ENCODE measurements at places on chromosomes 2 and 18.
A peak's percentile ranks its signal among the peaks of the same experiment; 100 is the strongest.

DNA sequence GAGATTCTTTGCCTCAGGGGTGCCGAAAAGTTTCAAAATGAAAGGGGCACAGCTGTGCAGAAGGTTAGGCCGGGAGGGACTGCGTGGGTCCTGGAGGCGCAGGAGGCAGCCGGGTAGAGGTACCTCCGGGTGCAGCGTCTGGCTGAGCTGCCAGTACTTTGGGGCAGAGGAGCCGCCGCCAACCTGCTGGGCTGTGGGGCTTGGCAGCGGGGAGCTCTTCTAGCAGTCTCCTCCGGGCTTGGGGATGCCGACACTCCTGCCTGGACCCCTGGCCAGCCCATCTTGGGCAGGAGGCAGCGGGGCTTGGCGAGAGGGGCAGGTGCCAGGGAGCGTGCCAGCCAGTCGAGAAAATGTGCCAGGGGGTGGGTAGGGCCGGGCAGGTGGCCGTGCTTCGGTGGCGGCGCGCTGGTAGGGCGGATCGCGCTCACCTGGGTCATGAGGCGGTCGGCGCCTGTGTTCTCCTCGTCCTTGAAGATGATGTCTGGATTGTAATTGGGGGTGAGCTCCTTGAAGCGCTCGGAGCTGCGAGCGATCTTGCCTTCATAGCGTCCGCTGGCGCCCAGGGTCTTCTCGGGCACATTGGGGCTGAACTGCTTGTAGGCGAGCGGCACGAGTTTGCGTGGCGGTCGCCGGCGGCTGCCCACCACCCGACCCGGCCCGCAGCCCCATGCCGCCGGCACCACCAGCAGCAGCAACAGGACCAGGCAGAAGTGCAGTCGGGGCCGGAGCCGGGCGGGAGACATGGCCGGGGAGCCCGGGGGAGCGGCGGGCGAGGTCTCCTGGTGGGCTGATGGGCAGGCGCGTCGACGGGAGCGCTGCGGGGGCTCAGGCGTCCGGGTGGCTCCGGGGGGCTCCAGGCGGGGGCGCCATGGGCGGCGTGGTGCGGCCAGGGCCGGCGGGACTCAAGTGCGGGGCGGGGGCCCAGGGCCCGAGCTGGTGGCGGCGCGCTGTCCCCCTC lies 717 bp downstream of the IHH start:
- no peaks in the 10 kb centered on the region for H3K36me3 ChIP-seq
- H3K4me1 ChIP-seq: peaks cover 4% of the 10 kb centered on the region
- peak overlapping the region; percentile 60 for H3K4me3 ChIP-seq
- H3K27ac ChIP-seq: no peak overlapping the region
- no peak for DNase-seq

DNA sequence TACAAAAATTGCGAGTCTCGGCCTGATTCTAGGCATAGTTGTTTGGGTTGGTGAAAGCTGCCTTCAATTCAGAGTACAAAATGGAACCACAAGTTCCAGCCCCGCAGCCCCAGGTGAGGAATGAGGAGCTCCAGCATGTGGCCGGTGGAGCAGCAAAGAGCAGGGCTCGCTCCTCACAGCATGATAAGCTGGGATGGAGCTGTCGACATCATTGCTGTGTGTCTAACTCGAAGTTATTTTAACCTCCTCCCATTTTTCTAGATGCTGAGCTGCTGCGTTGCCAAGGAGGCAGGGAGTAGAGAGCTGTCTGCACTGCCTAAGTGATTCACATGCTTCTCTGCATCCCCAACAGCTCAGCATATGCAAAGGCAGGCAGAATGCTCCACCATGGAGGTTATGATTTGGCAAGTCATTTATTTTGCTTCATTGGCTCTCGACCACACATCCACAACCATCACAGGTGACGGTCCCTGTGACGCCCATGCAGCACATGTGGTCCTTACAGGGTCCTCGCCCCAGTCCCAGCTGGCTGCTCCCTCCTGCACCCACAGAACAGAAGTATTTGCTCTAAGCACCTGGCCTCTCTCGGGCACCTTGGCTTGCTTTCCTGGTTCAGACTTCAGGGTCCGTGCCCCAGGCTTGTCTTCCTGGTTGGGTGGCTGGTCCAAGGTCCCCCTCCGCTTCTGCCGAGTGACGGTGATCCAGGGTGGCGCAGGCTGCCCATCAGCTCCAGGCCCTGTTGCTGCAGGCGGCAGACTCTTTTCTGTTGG lies 66.0 kb upstream of the MGAT4A start:
- H3K27ac ChIP-seq: no peak overlapping the region
- DNase-seq: no peak
- no peaks in the 10 kb centered on the region for H3K36me3 ChIP-seq

DNA sequence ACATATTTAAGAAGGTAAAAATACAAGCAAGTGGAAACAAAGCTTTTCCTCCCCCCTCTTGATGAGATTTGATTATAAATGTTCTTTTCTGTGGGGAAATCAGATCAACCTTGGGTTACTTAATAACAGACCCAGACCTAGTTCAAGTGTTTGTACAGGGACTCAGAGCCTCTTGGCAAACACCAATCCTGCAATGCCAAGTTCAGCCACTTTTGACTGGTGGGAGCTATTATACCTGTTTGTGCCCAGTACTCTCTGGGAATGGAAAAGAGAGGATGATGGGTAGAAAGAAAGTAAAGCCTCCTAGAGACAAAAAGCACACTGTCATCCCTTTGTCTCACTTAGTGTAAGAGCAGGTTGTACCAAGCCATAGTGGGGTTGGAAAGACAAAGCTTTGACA lies 63.8 kb upstream of the EPHA4 start:
- H3K27me3 ChIP-seq: no peaks in the 10 kb centered on the region
- no peak for DNase-seq
- H3K36me3 ChIP-seq: no peaks in the 10 kb centered on the region
- no peaks in the 10 kb centered on the region for H3K4me1 ChIP-seq

GRCh38 chr2:121721926-121722325 lies 14.7 kb downstream of the NIFK start:
- no peaks in the 10 kb centered on the region for H3K4me1 ChIP-seq
- DNase-seq: no peak
- no peak overlapping the region for H3K4me3 ChIP-seq

DNA sequence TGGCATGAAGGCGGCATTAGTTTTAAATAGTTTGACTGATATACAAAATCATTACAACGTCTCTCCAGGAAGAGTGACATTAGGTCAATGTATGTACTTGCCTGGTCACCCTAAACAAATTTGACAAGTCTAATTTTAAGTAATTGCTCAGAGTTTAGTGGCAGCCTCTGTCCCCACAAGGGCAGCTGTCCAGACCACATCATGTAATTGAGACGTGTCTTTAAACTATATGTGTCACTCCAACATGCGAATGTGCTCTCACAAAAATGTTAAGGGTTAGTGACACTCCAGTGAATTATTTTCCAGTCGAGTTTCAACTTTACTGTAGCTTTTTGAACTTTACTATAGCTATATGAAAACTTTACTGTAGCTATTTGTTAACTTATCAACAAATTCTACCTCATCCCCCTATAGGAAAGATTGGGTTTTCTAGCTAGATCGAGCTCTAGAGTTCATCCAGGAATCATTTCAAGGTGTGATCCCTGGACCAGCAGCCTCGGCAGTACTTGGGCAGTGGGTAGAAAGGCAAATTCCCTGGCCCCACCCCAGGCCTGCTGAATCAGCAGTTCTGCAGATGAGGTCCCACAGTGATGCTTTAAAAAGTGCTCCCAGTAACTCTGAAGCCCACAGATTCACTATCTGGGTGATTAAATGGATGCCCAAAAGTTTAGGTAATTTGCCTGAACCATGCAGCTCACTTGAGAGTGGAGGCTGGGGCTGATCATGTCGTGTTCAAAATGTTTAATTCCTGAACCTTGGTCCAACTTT lies 66.4 kb upstream of the POU3F3 start:
- H3K4me3 ChIP-seq: no peak overlapping the region
- peaks cover 5% of the 10 kb centered on the region for H3K27me3 ChIP-seq
- H3K27ac ChIP-seq: no peak overlapping the region
- no peaks in the 10 kb centered on the region for H3K4me1 ChIP-seq
- DNase-seq: no peak

- H3K4me1 ChIP-seq: peaks cover 9% of the 10 kb centered on the region
- no peak for DNase-seq
- peaks cover 3% of the 10 kb centered on the region for H3K27me3 ChIP-seq
- no peaks in the 10 kb centered on the region for H3K36me3 ChIP-seq
- H3K4me3 ChIP-seq: peak overlapping the region; percentile 64
- H3K27ac ChIP-seq: no peak overlapping the region
These were observed 1.2 kb upstream of the OTX1 start for GRCh38 chr2:63049211-63049969.

DNA sequence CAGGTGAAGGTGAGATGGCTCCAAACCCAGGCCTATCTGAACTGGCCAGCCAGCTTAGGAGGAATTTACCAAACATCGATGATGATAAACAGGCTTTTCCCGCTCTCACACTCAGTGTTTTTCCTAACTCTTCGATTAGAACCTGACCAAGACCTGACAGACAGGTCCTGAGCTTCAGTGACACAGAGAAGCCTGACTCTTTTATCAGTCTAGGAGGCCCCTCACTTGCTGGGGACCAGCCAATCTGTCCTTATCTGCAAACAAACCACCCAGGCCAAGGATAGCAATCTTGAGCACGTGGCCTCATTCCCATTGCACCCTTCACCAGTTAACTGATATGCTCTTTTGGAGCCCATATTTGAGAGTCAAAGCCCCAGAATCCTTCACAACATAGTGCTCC lies 1.9 kb upstream of the ITSN2 start:
- no peak for DNase-seq
- no peaks in the 10 kb centered on the region for H3K4me1 ChIP-seq
- H3K27ac ChIP-seq: no peak overlapping the region
- no peaks in the 10 kb centered on the region for H3K27me3 ChIP-seq

DNA sequence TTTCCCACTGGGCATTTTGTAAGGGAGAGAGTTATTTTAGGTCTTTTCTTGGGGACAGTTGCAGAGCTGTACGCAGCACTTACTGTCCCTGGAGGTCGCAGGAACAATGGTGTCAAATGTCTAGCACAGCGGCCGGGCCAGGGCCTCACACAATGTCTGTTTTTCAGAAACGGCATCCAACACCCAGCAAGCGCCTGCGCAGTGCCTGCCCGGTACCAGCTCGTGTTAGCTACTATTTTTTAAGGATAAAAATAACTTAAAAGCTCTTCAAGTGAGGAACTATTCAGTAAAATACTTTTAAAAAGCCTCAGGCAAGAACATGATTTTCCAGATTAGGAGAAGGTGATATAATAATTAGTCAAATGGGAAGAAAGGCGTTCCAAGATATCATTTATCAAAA lies 90.0 kb downstream of the MBP start:
- H3K27ac ChIP-seq: no peak overlapping the region
- no peaks in the 10 kb centered on the region for H3K4me1 ChIP-seq
- no peak for DNase-seq
- H3K4me3 ChIP-seq: no peak overlapping the region

GRCh38 chr2:42792583-42793333 lies at the start of gene HAAO:
TSS of gene HAAO (minus strand) at chr2:42792583. CDS start at chr2:42792536, 47 bp downstream.
- no peaks in the 10 kb centered on the region for H3K36me3 ChIP-seq
- no peaks in the 10 kb centered on the region for H3K27me3 ChIP-seq
- H3K27ac ChIP-seq: peak within 1 kb of the TSS; percentile 91
- DNase-seq: no peak
- peak within 1 kb of the TSS; percentile 58 for H3K4me3 ChIP-seq
- H3K4me1 ChIP-seq: no peaks in the 10 kb centered on the region

DNA sequence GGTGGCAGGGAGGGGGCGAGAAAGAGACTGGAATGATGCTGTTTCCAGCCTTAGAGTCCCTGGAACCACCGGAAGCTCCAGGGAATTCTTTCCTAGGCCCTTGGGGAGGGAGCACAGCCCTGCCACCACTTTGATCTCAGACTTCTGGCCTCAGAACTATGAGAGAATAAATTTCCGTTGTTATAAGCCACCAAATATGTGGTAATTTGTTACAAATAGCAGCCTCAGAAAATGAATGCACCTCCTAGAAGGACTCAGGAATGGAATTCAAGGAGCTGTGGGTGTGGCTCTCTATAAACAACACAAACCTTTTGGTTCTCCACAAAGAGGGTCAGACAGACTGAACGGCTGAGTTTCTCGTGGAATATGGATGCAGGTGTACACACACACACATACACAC lies 144.5 kb downstream of the ACKR3 start:
- no peak for DNase-seq
- H3K4me3 ChIP-seq: no peak overlapping the region
- no peaks in the 10 kb centered on the region for H3K36me3 ChIP-seq
- H3K4me1 ChIP-seq: no peaks in the 10 kb centered on the region
- H3K27ac ChIP-seq: no peak overlapping the region

- H3K27ac ChIP-seq: no peak overlapping the region
- DNase-seq: no peak
- no peaks in the 10 kb centered on the region for H3K4me1 ChIP-seq
- no peaks in the 10 kb centered on the region for H3K36me3 ChIP-seq
- H3K27me3 ChIP-seq: no peaks in the 10 kb centered on the region
These were observed 108.4 kb upstream of the RMDN2 start for GRCh38 chr2:37816686-37817085.

GRCh38 chr2:100106460-100106859 lies 35.9 kb downstream of the AFF3 start:
- H3K4me1 ChIP-seq: peaks cover 3% of the 10 kb centered on the region
- H3K4me3 ChIP-seq: no peak overlapping the region
- no peak for DNase-seq
- no peaks in the 10 kb centered on the region for H3K27me3 ChIP-seq
- no peak overlapping the region for H3K27ac ChIP-seq

GRCh38 chr2:119599384-119599783 lies 55.1 kb downstream of the CFAP221 start:
- no peak for DNase-seq
- H3K27me3 ChIP-seq: no peaks in the 10 kb centered on the region
- no peaks in the 10 kb centered on the region for H3K36me3 ChIP-seq
- no peak overlapping the region for H3K4me3 ChIP-seq
